ENCODE measurements at places on chromosomes 6 and 20.

GRCh38 chr6:130575971-130576370, 210.2 kb downstream of the TMEM200A start:
- no peak for DNase-seq

GRCh38 chr6:133959667-133960368, 6.8 kb downstream of the TBPL1 start:
- no peak for DNase-seq

- no peak for DNase-seq
Observed at GRCh38 chr6:95133578-95133977, 443.8 kb upstream of the MANEA start.

GRCh38 chr6:73471686-73472290, 10.3 kb downstream of the MTO1 start:
- DNase-seq: peak; percentile 82

- DNase-seq: no peak
Observed at GRCh38 chr6:112249489-112249888, 4.9 kb downstream of the LAMA4 start.

- no peak for DNase-seq
Observed at GRCh38 chr20:25514195-25514594, 71.1 kb downstream of the NINL start.
